ENCODE measurements at places on chromosomes 12 and 14.

- DNase-seq, result no peak
Measured at GRCh38 chr14:28001002-28001401, 765.6 kb upstream of the FOXG1 start.

DNA sequence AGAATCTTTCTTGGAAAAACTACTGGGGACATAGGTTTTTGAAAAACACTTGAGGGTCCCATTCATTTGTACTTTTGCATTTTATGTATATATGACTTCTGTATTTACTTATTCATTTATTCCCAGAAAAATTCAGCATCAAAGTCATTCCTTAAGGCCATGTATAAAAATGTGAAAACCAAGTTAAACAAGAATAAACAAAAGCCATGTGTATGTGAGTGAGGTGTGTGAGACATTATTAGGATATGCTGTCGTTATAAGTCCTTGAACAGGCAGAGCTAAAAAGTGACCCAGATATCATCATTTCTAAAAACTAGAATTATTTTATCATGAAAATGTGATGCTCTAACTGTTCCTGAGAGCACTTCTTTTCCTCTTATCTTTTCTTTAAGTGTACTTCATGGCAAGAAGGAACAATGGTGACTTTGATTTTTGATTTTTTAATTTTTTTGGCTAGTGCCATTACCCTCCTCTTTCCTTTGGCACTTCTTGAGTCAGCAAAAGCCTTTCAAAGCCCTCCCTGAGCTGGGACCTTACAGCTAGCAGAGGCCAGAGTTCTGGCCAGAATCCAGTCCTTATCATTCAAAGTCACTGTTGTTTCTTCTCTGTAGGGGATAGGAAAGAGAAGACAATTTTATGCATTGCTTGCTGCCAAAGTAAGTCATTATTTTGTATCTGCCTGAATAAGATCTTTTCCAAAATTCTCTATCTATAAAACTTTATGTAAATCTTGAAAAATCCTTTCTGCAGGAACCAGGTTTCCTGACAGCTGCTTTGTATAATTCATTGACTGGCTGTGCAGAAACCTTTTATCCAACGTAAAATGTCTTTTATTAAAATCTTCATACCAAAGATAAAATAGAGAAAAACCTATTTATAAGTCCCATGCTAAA lies 419.7 kb upstream of the PRICKLE1 start:
- DNase-seq, result no peak

GRCh38 chr12:21451529-21451928 lies 14.1 kb downstream of the PYROXD1 start:
- no peak for DNase-seq

DNA sequence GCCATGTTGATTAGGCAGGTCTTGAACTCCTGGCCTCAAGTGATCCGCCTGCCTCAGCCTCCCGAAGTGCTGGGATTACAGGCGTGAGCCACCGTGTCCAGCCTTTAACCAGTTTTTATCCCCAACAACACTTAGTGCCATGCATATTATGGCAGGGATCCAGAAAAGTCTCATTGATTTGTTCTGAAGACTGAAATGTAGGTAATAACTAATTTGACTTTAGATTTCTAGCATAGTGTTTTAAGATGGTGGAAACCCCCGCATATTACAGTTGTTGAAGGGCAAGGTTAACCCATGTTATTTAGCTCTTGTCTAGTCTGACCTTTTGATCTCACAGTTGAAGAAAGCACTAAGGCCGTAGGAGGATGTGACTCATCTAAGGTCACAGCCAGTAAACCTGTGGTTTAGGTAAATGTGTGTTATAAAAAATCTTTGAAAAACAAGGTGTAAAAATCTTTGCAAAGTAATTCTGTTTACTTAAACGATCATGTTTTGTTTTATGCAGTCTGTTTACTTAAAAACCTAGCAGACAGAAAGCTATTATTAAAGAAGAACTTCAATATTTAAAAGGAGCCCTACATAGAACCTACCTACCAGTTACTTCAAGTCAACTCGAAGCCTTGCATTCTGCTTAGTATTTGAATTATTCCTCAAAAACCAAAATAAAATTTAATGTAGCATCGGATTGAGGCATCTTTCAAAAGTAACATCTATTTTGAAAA lies 24.8 kb downstream of the BICDL1 start:
- no peak for DNase-seq

- no peak for DNase-seq
Measured at GRCh38 chr12:62660756-62661155, 194.1 kb downstream of the MON2 start.

- DNase-seq, result no peak
Measured at GRCh38 chr12:116319233-116319897, 41.9 kb upstream of the MED13L start.

GRCh38 chr14:67424539-67424938 lies 12.6 kb upstream of the PLEK2 start:
- DNase-seq, result no peak

GRCh38 chr14:36684946-36685345 lies 23.3 kb downstream of the PAX9 start:
- no peak for DNase-seq

DNA sequence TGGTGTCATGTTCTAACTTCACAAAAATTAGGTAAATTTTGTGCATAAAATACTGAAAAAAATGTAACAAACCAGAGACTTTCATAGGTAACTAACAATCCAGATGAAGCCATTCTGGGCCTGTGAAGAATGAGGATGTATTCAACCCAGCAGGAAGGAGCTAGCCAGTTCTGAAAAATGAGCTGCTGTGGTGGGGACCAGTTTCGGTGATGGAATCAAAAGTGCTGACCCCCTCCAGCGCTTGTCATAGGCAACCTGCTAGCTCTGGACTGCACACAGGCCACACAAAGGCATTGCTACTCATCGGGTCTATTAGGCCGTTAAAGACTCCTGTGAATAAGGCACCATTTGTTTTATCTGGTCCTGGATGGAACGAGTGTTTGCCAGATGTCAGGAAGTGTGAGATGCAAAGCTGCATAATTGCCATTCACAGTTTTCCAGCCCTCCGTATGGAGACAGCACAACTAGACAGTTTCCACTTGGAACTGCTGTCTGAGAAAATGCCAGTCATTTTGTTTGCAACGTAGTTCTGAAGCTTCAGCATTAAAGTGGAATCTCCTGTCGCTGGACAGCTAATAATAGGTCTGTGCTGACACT lies 3.3 kb upstream of the RIMBP2 start:
- DNase-seq, result no peak

DNA sequence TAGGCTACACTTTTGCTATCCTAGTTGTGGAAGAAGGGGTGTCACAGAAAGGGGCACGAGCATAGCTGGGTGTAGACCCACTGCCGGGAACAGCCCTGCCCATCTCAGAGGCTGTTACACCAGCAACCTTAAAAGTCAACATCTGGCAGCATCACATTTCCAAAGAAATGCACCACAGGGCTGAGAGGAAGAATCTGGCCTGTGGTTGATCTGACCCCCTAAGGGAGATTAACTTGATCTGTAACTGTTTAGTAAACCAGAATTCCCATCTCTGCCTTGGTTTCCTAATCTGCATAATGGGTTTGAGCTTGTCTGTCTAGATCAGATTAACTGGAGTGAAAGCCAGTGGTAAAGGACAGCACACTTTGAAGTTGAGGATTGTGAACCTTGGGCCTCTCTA lies 1.3 kb downstream of the LRP1-AS start:
- DNase-seq, result no peak

- DNase-seq, result no peak
Measured at GRCh38 chr12:124764451-124764850, 99.2 kb downstream of the SCARB1 start.

Data from stimulated activated CD8-positive, alpha-beta memory T cell treated with anti-CD3 and anti-CD28 coated beads, Interleukin-4, amount 100 ng/mL, for 1 hour (primary cell).